NCI-H187 treated with DMSO at 0.1 percent for 48 hours (cell line): ENCODE measurements at places on chromosomes 7 and 10.
A peak's percentile ranks its signal among the peaks of the same experiment; 100 is the strongest.

DNA sequence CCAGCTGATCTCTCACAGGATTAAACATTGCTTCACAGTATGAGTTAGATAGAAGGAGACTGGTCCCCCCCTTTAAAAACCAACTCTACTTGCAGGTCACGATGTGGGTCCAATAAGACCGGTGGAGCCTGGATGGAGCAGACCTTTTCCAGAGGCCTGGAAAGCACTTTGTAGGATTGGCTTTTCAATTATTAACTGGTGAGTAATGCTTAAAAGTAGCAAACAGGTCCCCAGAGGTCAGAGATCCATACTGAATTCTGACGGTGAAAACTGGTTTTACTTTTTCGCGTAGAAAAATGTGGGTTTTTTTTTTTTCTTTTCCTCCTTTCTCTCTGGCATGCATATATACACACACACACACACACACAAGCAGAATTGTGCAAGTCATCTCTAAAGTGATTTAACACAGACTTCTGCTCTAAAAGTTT, 74.9 kb upstream of the OGDHL start:
- DNase-seq: no peak

DNA sequence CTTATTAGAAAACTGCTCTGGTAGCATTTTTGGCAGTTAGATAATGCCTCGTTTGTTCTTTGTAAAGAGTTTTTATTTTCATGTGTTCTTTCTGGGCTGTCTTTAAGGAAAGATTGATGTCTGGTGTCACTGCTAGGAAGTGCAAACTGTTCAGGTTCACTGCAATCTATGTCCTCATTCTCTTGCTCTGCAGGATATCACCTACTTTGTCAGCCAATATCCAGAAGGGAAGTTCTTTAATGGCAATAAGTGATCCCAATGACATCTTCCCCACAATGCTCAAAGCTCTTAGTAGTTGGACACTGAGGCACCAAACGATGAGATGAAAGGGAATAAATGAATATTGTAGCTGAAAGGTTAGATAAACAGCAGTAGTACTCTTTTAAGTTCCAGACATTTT, 115.1 kb downstream of the AGMO start:
- DNase-seq: no peak

GRCh38 chr10:130817046-130817624, 494.4 kb downstream of the TCERG1L start:
- DNase-seq: no peak

DNA sequence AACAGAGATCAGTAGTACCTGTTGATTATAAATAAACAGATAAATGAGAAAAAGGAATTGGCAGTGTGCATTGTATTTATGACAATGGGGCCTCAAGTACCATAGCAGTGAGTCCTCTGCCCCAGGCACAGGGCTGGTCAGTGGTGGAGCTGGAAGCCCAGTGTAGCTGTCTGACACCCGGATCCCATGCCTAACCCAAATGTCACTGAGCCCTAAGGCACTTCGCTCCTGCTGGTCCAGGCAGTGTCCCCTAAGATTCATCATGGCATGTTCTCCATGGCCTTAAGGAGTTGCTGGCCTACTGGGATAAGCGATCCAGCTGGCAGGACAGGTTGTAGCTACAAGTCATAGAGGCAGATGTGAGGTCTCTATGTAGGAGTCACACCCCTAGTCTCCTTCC, 3.3 kb upstream of the ZNF736 start:
- no peak for DNase-seq

DNA sequence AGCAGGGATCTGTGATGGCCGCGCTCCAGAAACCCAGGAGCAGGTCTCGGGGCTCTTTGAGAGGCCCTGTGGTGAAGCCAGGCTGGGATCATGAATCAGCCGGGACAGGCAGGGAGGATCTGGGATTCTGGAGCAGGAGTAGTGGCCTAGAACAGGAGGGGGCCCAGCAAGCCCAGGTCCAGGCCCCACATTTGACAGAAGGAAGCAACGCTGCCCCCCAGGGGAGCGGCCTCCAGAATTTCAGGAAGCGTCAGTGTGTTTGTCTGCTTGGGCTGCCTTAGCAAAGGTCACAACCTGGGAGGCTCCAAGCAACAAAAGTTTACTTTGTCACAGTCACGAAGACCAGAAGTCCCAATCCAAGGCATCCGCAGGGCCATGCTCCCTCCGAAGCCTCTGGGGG, 36.8 kb downstream of the CLRN3 start:
- no peak for DNase-seq

GRCh38 chr10:121288011-121288410, 310.2 kb downstream of the FGFR2 start:
- no peak for DNase-seq

DNA sequence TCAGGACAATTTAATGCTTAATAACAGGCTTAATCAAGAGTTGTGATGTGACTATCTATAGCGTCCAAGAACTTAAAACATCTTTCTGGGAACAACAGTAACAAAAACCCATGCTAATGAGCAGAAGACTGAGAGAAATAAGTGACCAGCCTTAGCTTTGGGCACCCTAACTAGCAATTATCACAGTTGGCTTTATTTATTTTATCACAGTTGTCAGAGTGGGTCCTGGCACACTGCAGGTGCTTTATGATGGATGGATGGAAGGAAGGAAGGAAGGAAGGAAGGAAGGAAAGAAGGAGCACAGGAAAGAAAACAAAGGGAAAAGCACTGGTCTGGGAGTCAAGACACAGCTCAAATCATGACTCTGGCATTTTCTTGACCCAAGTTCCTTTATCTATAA, 181.1 kb downstream of the SKAP2 start:
- no peak for DNase-seq

- no peak for DNase-seq
Measured at GRCh38 chr10:103458720-103459119, at the start of gene CALHM1. CALHM1 (minus strand) TSS chr10:103458900; CDS start chr10:103458751, 149 bp downstream.

- DNase-seq: no peak
Measured at GRCh38 chr7:90595342-90595800, 750 bp upstream of the CDK14 start.

DNA sequence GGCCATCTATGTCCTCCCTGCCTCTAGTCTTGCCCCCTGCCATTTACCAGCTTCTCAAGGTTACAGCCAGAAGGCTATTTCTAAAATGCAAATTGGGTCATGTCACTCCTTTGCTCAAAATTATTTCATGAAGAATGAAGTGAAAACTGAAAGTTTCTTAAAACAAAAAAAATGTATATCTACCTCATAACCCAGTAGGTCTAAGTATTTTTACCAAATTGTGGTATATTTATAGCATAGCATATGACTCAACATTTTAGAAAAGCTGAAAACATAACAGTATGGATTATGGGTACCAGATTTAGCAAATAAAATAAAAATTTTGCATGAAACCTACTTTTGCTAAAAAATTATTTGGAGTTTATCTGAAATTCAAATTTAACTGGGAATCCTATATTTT, 78.4 kb downstream of the SLC16A9 start:
- no peak for DNase-seq

DNA sequence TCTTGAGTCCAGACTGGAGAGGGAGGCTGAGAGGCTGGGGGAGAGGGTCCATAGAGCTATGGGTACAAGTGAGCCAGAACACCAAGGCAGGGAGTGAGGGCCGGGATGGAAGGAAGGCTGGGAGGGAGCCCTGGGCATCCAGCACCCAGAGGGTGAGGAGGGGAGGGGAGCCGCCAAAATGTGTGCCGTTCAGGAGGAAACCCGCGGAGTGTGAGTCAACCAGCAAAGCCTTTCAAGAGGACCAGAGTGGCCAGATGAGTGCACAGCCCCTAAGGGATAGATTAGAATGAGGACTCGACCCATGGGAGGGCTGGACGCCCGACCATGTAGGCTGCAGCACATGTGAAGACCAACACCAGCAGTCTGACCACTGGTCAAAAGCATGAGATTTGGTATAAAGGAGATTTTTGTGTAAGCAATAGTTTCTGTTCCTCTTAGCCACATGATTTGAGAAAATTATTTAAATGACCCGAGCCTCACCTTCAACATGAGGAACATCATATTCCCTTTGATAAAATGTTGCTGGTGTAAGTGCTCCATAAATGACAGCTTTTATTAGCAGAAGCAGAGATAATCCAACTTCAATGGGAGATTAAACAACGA, 179.7 kb upstream of the GRB10 start:
- DNase-seq: no peak

DNA sequence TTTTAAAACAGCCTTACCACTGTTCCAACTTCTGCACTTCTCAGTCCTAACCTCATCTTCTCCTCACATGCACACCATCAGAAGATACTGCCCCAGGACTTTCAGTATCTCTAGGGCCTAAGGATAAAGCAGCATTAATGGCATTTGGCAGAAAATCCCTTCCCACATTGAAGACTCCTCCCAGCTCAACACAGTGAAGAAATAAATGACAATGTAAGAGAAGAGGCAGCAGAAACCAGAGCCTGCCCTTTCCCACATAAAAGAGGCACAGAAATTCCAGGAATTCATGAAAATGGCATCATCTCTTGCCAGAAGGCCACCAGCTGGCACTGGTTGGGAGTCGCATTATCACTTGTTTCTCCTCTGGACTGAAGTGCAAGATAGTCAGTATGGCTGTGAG, 3.7 kb downstream of the GCC1 start:
- DNase-seq: no peak

- DNase-seq: no peak
Measured at GRCh38 chr7:66634816-66635215, 6.1 kb downstream of the KCTD7 start.

GRCh38 chr10:112758961-112759360, 191.1 kb upstream of the TCF7L2 start:
- no peak for DNase-seq

GRCh38 chr10:44954042-44954441, 5.6 kb upstream of the RASSF4 start:
- DNase-seq: no peak

- DNase-seq: no peak
Measured at GRCh38 chr7:128783143-128783861, 7.7 kb upstream of the OPN1SW start.

DNA sequence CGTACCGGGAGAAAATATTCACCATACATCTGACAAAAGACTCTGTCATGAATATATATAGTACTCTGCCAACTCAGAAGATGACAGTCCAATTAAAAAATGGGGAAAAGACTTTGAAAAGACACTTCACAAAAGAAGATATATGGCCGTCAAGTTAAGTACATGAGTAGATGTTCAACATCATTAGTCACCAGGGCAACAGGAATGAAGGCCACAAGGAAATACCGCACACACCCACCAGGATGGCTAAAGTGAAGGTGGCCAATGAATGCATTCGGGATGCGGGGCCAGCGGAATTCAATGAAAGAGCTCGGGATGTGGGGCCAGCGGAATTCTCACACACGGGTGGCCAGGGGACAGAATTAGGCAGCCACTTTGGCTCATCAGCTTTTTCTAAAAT, 42.2 kb downstream of the MAD1L1 start:
- DNase-seq: peak; percentile 60

DNA sequence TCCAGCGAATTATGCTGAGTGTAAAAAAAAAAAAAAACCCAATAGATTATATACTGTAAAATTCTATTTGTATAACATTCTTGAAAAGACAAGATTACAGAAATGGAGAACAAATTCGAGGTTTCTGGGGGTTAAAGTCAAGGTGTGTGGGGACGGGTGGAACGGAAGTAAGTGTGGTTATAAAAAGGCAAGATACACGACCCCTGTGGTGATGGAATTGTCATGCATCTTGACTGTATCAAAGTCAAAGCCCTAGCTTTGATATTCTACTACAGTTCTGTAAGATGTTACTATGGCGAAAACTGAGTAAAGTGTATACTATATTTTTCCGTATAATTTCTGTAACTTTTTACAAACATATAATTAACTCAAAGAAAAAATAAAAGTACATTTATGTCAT, 718.2 kb upstream of the PCDH15 start:
- no peak for DNase-seq

- no peak for DNase-seq
Measured at GRCh38 chr7:63071396-63071795, 927.3 kb upstream of the ZNF722 start.

DNA sequence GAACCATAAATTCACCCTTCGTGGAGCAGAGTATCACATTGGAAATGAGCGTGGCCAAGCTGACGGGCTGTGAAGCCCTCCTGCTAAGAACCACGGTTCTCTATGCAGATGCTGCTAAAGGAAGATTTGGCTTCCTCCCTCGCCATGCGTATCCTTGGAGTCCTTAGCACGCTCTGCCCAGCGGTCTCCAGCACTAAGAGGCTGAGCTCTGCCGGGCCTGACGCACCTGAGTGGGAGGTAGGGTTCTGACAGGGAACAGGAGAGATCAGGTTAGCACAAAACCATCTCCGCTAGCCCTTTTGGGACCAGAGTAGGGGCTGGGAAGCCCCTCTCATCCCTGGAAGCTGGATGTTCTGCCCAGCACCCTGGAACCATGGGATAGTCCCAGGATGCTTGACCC, 225.8 kb downstream of the KCNMA1 start:
- DNase-seq: no peak

GRCh38 chr7:112743811-112744210, 46.4 kb downstream of the TMEM168 start:
- no peak for DNase-seq

DNA sequence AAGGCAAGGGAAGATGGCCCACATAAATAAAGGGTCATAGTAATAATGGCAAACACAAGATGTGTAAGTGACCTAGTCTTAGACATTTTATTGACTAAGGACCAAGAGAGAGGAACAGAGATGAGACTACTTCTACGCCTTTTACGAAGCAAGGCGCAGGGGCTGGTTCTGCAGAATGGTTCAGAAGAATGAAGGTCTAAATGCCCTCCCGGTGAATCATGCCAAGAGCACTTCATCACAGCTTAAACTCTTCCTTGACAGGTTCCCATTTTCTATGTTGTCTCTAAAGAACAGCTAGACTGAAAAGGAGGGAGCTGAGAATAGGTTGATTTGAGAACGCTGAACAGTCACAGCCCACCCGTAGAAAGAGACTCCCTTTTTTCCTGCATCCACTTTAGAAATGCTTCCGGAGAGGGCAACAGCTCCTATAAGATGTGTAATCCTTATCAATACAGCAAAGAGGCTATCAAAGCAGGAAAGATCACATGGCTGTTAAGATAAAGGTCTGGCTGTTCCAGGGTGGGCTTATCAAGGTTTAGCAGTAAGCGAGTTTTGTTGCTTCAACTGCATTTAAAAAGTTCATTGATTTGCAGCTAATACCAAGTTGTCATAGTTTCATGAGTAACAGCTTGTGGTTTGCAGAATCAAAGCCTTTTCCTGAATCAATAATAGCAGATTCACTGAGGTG, 93.4 kb upstream of the AUTS2 start:
- DNase-seq: no peak

DNA sequence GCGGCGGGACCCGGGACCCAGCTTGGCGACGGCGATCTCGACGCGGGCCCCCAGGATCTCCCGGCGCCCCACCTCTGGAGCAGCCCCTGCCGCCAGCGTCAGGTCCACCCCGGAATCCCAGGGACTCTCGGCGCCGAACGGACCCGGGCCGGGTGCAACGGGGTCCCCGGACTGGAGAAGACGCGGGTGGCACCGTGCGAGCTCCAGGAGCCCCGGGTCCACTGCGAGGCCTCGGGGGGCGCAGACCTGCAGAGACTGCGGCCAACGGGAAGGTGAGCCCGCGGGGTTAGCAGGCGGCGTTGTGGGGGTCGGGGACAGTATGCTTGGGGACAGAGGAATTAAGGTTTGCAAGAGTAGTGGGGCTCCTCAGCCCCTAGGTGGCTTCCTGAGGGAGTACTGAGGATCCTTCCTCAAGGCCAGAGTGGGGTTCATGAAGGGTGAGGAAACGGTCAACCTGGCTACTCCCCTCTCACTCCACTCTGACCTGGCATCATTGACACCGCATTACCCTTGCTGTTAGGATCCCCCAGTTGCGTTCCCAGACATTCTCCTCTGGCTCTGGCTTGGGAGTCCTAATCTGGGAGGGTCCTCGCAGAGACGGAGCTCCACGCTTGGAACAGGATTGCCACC, 353 bp downstream of the EPHB6 start:
- DNase-seq: no peak

GRCh38 chr7:28623863-28624262, 211.5 kb downstream of the CREB5 start:
- no peak for DNase-seq
